ENCODE measurements at places on chromosomes 12 and 14. TPM values are rescaled to one million over a fixed set of nuclear protein-coding genes. Genes with fewer than 3 reads are reported as not detected.

Gene KRT82
- not detected for total RNA-seq

- no peak for DNase-seq
These were observed 16.1 kb downstream of the INF2 start for GRCh38 chr14:104705340-104706047.

DNA sequence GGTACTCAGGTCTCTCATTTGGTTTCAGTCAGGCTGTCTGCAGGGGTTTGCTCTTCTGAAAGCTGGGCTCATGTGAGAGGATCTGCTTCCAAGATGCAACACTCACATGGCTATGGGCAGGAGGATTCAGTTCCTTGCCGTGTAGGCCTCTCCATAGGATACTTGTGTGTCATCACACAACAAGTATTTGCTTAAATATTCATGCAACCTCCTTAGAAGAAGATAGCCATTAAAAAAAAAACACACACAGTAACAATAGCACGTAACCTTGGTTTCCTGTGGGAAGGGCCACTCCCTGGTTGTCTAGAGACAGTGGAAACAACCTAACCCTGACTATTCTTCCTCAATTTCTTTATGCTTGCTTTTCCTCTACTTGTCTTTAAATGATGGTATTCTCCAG lies 31.8 kb upstream of the CLEC4E start:
- DNase-seq = no peak

DNA sequence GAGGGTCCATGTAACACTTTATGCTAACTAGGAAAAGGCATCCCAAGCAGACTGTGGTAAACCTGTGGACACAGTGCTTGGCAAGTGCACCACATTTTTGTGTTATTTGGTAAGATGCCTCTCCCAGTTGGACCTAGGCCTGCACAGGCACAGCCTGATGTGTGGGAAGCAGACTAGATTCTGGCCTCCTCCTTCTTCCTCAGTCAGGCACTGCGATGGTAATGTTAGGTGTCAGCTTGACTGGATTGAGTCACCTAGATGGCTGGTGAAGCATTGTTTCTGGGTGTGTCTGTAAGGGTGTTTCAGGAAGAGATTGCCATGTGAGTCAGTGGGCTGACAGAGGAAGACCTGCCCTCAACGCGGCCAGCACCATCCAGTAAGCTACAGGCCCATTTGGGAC lies 25.3 kb upstream of the RHOJ start:
- DNase-seq = no peak

GRCh38 chr12:64691795-64692583 lies 67.2 kb downstream of the GNS start:
- no peak for DNase-seq

- DNase-seq = no peak
These were observed 107.1 kb downstream of the PLEKHA5 start for GRCh38 chr12:19236656-19237055.

- no peak for DNase-seq
These were observed 74.6 kb downstream of the AKAP6 start for GRCh38 chr14:32403688-32404087.

GRCh38 chr12:74918291-74918690 lies 291.3 kb downstream of the KCNC2 start:
- no peak for DNase-seq

DNA sequence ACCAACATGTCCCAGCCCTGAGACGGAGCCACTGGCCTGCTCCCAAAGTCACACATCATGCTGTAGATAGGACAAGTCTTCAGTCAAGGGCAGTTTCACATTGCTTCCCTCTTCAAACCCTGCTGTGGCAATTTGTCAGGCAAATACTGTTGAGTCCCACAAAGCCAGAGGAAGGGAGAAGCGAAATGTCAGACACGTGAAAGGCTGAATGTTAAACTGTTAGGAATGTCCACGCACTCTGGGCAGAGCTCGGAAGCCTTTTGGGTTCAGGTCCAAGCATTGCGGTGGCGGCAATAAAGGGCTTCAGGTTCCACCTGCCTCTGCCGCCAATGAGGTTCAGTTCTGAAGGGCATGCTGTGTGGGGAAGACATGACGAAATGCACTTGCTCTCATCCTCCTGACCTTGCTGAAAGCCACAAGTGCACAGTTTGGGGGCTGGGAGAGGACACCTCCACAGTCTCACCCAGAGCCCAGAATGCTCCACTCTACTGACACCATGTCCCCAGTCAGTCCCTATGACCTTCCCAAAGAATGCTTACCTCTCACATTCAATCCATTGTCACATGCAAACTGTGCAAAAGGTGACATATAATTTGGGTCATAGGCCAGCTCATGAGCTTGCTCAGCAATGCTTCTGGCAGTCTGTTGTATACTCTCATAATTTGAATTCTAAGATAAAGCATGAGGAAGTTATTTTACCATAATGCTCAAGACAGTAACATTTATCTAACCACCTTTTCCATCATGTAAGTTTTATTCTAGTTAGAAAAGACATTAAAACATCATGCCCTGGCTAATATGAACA lies 35.7 kb downstream of the RAD9B start:
- no peak for DNase-seq

GRCh38 chr12:109926016-109926415 lies 25.9 kb downstream of the TCHP start:
- DNase-seq = no peak
